ENCODE measurements at places on chromosomes 3 and 15.

- DNase-seq = no peak
Measured at GRCh38 chr15:33131552-33132232, 62.8 kb downstream of the FMN1 start.

DNA sequence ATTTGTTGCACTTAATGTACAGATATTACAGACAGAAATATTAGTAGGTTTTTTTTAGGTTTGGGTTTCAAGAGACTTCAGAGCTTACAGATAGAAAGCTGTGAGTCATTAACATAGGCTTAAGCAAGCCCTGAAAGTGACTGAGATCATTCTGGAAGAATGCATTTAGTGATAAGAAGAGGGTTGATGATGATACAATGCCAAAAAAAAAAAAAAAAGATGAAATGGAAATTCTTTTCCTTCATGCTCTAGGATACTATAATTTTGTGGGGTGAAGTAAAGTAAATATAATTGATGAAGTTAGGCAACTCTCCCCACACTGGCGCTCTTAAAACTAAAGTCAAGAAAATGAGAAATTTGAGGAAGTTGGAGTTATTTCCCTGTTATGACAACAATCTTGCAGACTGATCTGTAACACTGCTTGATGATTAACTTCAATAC is 169.4 kb upstream of the ZNF385D start:
- DNase-seq = peak; percentile 79

DNA sequence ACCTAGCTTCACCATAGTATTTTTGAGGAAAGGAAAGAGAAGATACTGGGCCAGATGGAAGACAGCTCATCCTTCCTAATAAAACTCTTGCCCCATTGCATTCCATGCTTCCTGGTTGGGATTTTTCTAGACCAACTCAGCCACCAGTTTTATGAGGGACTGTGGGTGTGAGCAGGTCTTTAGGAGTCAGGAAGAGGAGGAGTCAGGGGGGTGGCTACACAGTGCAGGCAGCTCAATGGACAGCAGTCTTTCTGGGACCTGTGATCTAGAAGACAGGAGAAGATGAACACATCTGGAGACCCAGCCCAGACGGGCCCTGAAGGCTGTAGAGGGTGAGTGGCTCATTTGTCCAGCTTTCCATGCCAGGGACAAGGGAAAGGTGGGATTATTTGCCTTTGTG is at the start of gene NOX5:
NOX5 (plus strand) TSS at position 242 of the 400 bp plus-strand sequence; CDS start at position 283, 41 bp downstream.
- DNase-seq = no peak

GRCh38 chr3:1594940-1595339 is 502.1 kb downstream of the CNTN6 start:
- no peak for DNase-seq

- DNase-seq = no peak
Measured at GRCh38 chr15:65379986-65380385, 2.2 kb upstream of the IGDCC3 start.

- no peak for DNase-seq
Measured at GRCh38 chr3:179942553-179943075, 94.1 kb downstream of the PEX5L start.

- DNase-seq = no peak
Measured at GRCh38 chr15:99709243-99709986, 23.8 kb downstream of the LYSMD4 start.

DNA sequence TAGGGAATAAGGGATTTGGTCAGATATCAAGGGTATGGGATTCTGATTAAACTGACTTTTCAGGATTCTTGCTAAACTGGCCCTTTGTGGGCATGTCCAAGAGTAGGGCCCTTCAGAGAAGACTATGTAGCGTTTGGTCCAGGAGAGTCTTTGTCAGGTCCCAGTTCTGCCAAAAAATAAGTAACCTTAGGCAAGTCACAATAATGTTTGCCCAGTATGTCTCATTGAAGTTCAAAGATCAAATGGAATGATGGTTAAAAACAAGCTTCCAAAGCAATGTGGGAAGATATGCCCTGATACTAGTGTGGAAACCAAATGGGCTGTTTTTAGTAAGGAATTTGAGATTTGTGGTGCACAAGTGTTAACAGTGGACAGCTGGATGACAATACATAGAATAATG is 454.4 kb downstream of the WDR72 start:
- no peak for DNase-seq

DNA sequence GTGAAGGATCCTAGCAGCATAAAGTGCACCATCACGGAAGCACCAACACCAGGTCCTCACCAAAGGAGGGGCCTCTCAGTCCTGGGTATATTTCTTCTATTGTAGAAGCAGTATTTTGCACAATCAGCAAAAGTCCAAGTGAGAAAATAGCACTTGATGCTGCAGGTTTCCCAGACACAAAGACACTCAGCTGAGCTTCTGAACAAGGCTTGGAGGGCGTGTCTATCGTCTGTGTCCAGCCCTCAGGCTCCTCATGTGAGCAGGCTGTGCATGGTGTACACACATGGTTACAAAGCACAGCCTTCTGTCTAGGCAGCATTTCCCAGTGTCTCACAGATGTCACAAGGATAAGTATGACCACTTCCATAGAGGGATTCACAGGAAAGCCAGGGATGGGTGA is 98.3 kb upstream of the SPATA12 start:
- DNase-seq = no peak

- no peak for DNase-seq
Measured at GRCh38 chr3:89699229-89699628, 591.8 kb downstream of the EPHA3 start.

GRCh38 chr3:194757647-194758061 is 72.0 kb downstream of the FAM43A start:
- DNase-seq = no peak

GRCh38 chr3:56124546-56124945 is 343.7 kb downstream of the ERC2 start:
- no peak for DNase-seq

DNA sequence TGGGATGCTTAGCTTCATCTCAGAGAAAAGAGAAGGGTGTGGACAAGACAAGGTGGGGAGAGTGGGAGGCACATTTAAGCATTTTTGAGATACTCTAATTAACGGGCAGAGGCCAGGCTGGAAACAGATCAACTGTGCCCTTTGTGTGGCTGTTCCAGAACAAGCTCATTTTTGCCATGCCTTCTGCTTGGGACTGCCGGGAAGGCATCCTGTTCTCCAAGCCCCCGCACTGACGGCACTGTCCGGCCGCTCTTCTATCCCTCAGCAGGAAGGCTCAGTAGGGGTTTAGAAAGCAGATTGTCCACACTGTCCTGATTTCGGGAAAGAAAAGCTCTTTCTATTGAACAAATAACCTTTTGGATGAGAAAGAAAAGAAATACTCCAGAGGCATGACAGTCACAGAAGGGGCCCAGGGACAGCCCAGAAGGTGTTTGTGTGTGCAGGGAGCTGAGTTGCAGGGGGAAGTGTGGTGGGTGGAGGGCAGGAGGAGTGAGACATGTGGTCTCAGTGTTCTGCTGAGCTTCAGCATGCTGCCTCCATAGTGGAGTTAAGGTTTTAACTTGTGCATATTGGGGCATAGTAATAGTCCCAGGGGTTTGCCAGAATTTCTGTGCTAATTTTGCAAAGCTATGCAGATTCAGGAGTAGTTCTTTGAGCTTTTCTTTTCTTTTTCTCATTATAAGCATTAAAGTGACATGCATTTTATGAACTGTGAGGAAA is 27.3 kb downstream of the SV2B start:
- no peak for DNase-seq

- no peak for DNase-seq
Measured at GRCh38 chr15:33293713-33294334, 16.9 kb upstream of the RYR3 start.

- no peak for DNase-seq
Measured at GRCh38 chr15:76178296-76179000, 118.7 kb downstream of the TMEM266 start.

GRCh38 chr3:31043184-31043819 is 148.8 kb upstream of the GADL1 start:
- no peak for DNase-seq
